ENCODE measurements at places on chromosomes 5 and 9.

- no peak for DNase-seq
Measured at GRCh38 chr5:67063791-67064190, 132.8 kb downstream of the CD180 start.

- DNase-seq = no peak
Measured at GRCh38 chr5:84393969-84394368, 9.3 kb upstream of the EDIL3 start.

DNA sequence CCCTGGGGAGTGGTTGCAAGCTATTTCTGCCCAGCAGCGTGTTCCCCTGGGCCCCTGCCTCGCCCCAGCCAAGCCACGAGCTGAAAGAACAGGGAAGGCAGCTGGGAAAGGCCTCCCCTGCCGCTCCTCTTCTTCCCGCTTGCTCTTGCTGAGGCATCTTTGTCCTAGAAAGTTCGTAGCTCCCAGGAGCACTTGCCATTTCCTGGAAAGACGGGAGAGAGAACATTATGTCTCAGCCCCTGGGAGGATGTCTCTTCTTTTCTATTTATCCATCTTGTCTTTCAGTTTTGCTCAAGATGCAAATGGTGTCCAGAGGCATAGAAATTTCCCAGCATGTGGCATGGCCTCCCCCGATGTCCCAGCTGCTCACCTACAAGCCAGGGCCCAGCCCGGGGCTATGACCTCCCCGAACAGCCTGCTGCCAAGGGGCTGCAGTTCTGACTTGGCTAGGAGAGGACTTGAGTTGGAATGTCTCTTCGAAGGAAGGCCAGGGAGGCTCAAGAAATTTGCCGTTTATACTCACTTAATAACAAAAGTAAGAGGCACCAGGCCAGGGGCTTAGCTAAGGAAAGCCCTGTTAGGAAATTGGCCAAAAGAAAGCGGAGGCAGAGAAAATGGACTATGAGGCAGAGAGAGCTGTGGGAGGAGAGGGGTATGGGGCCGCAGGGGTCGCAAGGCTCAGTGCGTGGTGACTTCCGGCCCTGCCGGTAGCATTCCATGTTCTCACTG is 87.3 kb downstream of the LIFR start:
- no peak for DNase-seq

DNA sequence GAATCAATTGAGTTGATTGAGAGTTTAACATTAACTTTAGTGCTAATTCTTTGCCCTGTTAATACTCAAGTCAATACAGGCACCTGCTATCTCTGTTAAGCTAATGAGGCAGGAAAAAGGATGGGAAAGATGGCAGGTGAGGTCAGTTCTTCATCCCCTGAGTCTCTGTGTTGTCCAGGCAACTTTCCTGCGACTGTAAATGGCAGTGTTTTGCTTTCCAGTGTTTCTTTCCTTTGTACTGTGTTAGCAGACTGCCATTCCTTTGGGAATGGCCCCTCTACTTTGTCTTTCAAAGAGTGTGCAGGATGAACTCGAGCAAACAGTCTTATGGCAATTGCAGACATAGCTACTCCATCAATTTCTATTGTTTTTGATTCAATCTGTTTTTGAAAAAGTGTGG is 202.2 kb upstream of the VLDLR start:
- DNase-seq = no peak

GRCh38 chr5:102554728-102555127 is 55.9 kb upstream of the SLCO6A1 start:
- no peak for DNase-seq

Data from activated naive CD8-positive, alpha-beta T cell treated with anti-CD3 and anti-CD28 coated beads, Interleukin-2, amount 50 U/mL, for 16 hours (primary cell).